ENCODE measurements at places on chromosomes 12 and 14.

DNA sequence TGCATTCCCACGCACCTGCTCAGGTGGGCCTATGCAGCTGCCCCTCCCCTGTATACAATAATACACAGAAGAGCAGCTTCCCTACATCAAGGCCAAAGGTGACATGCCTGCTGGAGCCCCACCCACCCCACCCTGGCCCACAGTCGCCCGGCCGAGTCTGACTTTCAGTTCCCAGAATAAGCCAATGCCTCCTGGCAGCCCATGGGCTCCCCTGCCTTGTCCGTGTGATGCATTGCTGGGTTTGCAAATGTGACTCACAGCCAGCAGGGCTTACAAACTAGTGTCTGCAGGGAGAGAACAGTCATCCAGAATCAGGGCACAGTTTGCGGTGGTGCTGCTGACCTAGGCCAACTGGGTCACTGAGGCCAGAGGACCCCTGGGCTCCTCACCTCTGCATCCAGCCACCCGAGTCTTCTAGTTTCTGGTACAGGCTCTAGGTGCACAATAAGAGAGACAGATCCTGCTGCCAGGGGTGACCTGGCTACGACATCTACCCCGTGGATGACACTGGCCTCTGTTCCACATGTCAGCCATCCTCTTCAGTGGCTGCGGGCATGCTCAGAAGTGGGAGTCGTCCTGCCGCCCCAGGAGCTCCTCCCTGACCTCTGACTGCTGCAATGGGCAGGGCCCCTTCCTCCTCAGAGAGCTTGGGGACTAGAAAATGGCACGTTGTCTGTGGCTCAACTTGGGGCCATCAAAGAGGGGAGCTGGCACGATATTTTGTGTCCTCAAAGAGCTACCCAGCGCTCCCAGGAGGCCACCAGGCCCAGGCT, 84.5 kb downstream of the CHGA start:
- DNase-seq: no peak

- DNase-seq: no peak
These were observed 47.7 kb upstream of the CDKN3 start for GRCh38 chr14:54348923-54349620.

DNA sequence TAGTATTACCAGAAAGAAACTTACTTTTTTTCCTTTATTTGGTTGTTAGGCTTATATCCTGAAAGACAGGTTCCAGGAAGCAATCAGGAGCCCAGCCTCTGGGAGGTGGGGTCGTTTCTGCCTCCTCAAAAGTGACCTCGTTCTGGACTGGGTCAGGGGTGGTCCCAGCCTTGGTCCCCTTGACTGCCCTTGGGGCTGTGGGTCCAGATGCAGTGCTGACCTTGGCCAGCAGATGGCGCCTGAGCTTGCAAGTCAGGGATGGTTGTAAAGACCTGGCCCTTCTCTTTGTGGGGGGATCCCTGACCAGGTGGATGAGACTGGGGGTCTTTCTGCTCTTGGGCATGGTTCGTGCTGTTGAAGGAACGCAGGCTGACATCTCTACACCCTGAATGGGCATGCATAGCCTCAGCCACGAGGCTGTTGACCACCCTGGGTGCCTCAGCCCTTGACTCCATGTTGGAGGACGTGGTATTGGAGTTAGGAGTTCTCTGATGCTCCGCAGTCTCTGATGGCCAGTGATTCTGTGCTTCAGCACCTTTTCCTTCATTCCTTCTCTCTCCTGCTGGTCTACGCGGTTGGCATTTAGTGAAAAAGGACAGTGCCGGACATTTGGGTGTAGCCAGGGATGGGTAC, 62.4 kb downstream of the ADCK1 start:
- DNase-seq: peak; percentile 24

GRCh38 chr12:50186681-50187080, 19.5 kb upstream of the CERS5 start:
- no peak for DNase-seq

- DNase-seq: no peak
These were observed 70.7 kb upstream of the DDX11 start for GRCh38 chr12:31002999-31003398.

GRCh38 chr12:66365718-66366490, 63.6 kb downstream of the HELB start:
- no peak for DNase-seq

- DNase-seq: no peak
These were observed 14.8 kb downstream of the ACVRL1 start for GRCh38 chr12:51922146-51922545.

GRCh38 chr12:172732-173161, 41.2 kb downstream of the SLC6A12 start:
- DNase-seq: no peak

- DNase-seq: no peak
These were observed 368.6 kb upstream of the USP15 start for GRCh38 chr12:61891632-61892031.

DNA sequence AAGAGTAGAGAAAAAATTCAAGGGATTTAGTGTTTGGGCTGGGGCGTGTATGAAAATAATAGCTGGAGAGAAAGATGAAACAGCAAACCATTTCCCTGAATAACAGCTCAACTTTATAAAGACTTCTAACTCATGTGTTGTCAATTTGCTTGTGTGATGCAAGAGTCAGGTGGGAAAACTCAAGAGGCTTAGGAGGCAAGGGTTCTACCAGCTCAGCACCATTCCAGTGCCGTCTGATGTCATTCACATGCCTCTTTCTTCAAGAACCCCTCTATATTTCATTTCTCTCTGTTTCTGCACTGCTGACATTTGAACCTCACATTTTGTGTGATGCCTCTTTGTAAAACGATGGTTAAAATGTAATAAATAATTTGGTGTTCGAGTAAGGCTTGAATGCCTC, 192.2 kb downstream of the PRKD1 start:
- no peak for DNase-seq

DNA sequence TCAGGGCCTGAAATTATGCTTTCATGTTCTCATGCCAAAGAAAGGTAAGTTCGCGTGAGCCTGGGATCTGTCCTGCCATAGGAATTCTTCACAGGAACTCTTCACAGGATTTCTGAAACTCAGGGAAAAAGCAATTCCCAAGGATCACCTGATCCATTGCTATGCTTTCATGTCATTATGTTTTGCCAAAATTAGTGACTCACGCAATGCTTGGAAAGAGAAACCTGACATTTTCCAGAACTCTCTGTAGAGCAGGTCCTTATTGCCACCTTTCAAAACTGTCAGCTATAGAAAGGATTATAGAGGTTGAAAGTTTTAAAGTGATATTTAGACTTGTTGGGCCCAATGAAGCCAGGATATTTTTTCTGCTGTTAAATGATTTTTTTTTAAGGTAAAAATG, 6.3 kb upstream of the KCNJ8 start:
- no peak for DNase-seq

All from HFF-Myc (cell line).